ENCODE measurements at places on chromosomes 12 and 14. TPM values are rescaled to one million over a fixed set of nuclear protein-coding genes. Genes with fewer than 3 reads are reported as not detected.
A peak's percentile ranks its signal among the peaks of the same experiment; 100 is the strongest.

The HOXC12 gene
- not detected for total RNA-seq

- DNase-seq = no peak
Observed at GRCh38 chr12:499837-500458, 40.2 kb downstream of the B4GALNT3 start.

DNA sequence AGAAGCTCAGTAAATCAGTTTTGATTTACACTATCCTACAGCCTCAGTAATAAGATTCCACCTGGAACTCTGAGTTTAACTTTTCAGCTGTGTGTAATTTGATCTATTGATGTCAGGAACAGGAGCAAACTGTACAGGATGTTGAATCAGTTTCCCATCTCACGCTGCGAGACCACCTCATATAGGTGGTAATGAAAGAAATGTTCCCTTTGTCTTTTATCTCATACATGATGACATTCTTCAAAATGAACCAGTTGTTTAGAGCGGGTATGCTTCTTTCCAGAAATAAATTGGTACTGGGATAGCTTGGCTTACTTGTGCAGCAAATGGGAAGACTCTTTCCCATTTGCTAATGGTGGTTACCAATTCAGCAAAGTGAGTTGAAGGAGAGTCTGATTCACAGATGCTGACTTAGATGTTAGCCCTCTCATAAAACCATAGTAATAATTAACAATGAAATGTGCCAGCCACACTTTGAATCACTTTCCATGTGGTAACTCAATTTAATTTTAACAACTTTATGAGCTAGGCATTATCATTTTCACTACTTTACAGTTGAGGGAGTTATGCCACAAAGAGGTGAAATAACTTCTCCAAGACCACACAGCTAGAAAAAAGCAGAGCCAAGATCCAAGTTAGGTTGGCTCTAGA is 251.5 kb downstream of the PAWR start:
- no peak for DNase-seq

GRCh38 chr14:42192738-42193653 is 586.3 kb downstream of the LRFN5 start:
- DNase-seq = peak; percentile 85

- DNase-seq = no peak
Observed at GRCh38 chr14:45867046-45867894, 614.3 kb upstream of the MIS18BP1 start.

GRCh38 chr12:122064780-122065588 is 13.6 kb upstream of the MLXIP start:
- peak; percentile 82 for DNase-seq

Data from RPMI7951 (cell line).